ENCODE measurements at places on chromosomes 12 and 14.

- DNase-seq = no peak
Observed at GRCh38 chr12:52182384-52182783, 9.4 kb downstream of the KRT80 start.

GRCh38 chr12:9588749-9589148, 19.0 kb downstream of the KLRB1 start:
- DNase-seq = no peak

- DNase-seq = no peak
Observed at GRCh38 chr12:69657376-69658137, 41.5 kb downstream of the BEST3 start.

GRCh38 chr12:104738776-104739642, 219.1 kb downstream of the SLC41A2 start:
- DNase-seq = no peak

DNA sequence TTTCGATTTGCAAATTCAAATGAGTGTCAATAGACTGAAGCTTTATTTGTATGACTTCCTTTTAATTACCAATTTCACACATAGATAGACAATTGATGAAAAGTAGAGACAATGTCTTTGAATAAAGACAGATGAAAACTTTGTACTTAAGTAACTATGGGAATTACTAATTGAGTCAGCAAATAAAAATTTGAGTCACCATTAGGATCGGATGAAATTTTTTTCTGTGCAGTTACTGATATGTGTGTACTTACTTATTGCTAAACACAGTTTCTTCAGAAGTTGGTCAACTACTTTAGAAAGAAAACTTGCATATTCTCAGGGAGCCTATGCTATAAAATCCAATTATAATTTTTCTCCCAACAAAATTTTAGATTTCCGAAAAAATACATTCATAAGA, 224.9 kb upstream of the SLC16A7 start:
- DNase-seq = no peak

DNA sequence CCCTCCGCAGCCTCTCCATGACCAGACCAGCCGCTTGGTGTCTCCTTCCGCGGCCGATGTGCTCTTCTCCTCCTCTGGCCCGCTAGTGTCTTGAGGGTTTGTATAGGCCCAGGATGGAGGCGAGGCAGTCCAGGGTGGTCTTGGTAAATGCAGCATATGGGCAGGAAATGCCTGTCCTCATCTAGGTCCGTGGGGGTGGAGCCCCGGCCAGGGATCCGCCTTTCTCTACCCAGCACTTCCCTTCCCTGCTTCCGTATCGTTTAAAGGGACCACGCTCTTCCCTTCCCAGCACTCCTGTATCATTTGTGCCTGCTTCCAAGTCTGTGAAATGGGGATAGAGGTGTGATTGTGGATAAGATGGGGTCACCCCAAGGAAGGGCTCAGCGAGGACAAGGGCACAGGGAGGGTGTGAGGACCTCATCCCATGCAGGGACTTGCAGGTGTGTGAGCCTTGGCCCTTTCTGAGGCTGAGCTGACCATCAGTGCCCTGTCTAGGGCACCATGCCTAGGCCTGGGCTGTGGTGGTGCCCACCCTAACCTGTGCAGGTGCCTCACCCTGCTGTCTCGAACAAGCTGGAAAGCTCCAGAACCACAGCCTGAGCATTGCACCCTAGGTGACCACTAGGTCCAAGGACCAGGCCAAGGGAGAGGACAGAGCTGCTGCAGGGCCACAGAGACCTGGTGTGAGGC, 326.8 kb upstream of the RTL1 start:
- no peak for DNase-seq

DNA sequence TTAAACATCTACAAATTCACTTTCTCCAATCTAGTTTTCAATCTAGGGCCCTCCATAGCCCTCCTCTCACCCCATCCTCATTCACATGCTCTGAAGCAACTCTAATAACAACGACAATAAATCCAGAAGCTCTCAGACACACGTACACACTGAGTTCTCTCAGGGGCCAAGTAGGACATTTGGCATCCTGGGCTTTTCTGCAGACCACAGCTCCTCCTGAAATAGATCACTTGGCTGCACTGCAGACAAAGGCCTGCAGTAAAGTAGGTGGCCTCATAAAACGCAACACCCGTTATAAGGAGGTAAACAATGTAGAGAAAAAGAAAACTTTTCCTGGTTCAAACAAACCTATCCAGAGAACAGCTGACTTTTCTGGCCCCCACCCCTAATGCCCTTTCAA, 111.2 kb downstream of the TMTC1 start:
- DNase-seq = no peak

DNA sequence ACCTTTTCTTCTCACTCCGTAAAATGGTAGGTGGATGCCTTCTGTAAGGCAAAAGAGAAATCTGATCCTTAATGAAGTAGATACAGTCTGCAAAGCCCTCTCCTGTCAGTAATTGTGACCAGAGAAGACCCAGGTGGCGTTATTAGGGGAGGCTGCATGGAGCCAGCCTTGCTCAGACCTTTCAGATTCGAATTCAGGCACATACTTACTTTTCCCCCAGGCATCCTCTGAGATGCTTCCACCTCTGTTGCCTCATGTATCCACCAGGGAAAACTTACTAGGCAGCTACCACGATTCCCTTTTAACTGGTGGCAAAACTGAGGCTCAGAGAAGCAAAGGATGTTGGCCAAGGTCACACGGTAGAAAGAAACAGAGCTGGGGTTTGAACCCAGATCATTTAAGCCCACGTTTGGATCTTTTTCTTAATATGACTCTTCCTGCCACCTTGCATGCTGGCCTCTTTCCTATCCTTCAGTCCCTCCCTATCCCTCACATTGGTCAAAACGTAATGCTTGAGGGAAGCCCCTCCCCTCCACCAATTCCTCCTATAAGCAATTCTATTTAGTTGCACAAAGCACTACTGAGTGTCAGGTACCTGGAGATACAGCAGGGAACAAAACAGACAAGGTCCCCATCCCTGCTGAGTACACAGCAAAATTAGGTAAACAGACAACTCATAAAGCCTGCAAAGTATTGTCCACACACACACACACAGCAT, 179.4 kb downstream of the KSR2 start:
- no peak for DNase-seq

DNA sequence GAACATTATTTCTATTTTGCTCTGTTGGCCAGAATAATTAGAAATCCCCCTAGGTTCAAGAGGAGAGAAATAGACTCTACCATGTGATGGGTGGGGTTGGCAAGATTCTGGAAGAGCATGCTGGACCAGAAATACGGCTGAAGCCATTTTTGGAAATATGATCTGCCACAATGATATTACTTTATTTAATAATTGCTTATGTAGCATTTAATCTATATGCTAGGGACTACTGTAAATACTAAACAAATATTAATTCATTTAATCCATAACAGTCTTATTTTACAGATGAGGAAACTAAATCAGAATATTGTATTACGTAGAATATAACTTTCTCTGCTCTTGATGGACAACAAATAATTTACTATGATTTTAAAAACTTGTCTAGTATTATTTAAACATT, 193.7 kb downstream of the RAD51B start:
- no peak for DNase-seq

DNA sequence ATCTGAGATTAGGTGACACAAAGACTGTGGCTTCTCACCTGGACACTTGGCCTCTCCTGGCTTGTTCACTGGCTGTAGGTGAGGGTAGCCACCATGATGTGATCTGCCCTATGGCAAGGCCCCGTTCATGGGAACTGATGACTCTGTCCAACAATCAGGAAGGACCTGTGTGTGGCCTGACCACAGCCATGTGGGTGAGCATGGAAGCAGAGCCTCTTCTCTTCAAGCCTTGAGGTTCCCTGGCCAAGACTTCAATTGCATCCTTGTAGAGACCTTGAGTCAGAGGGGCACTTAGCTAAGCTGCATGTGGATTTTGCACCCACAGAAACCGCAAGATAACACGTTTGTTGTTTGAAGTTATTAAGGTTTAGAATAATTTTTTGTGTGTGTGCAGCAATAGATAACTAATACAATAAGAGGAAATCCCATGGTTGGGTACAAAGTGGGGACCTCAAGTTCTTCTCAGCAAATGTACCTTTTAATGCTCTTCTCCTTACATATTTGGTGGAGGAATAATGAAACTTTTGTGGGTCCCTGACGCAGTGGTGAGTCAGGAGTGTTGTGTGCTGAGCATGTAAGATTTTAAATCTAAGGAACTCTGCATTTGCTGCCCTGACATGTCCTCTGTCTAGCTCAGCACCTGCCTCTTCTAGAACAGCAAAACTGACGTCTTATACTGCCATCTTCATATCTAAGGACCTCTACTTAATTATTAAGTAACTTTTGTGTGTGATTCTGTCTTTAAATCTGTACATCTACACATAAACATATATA, 27.5 kb upstream of the PLEKHG7 start:
- no peak for DNase-seq

- no peak for DNase-seq
Observed at GRCh38 chr12:6613015-6613775, 6.0 kb upstream of the CHD4 start.

GRCh38 chr12:78305808-78306207, 475.1 kb downstream of the NAV3 start:
- DNase-seq = no peak

DNA sequence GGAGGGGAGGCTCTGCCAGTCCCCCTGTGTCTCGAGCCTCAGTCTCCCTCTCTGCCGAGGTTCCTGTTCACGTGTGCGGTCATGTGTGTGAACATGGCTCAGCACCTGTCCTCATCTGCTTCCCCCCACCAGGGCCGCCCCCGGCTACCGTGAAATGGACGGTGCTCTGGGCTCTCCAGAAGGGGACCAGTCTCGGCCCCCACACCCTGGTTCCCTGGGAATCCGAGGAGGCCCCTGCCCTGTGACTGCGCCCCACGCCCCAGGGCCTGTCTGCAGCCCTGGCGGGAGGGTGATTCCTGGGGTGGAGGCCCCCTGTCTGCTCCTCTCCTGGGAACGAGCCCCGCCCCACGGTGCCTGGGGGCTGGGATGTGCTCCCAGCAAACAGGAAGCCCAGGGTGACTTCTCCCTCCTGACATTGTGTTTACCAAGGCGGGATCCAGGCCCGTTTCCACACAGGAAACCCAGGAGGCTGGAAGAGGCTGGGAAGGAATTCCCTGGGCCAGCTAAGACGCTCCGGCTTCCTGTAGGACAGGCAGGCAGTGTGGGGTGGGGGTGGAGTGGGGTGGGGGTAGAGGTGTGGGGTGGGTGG, 46.6 kb downstream of the KIF26A start:
- no peak for DNase-seq

DNA sequence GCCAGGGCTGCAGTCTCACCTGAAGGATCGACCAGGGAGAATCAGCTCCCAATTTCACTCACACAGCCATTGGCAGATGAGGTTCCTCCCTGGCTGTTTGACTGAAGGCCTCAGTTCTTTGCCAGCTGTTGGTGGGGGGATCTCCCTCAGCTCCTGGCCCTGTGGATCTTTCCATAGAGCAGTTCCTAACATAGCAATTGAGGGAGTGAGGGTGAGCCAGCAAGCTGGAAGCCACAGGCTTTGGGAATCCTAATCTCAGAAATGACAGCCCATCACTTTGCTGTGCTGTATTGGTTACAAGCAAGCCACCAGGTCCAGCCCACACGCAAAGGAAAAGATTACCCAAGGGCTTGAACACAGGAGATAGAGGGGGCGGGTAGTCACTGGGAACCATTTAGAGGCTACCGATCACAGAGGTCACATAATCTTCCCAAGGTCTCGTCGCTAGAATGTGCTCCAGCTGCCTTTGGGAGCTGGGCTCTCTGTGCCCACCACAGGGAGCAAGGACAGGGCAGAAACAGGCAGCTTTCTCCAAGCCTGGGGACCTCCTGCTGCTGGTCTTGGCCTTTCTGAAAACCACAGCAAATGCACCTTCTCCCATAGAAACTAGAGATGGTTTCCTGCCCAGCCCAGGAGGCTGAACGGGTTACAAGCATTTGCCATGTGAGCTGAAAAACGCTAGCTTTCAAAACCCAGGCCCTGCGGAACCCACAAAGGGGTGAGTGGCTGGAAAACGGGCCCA, 4.6 kb upstream of the OTUB2 start:
- DNase-seq = no peak

GRCh38 chr14:59688224-59689170, 111.9 kb upstream of the CCDC175 start:
- peak; percentile 1 for DNase-seq

- no peak for DNase-seq
Observed at GRCh38 chr12:118337194-118337838, 35.4 kb downstream of the TAOK3 start.

All from stimulated activated CD4-positive, alpha-beta T cell treated with anti-CD3 and anti-CD28 coated beads, Interleukin-1b, Interleukin-23, amount 100 ng/mL, for 1 hour (primary cell).